ENCODE measurements at places on chromosomes 7 and 10. TPM values are rescaled to one million over a fixed set of nuclear protein-coding genes. Genes with fewer than 3 reads are reported as not detected.

DNA sequence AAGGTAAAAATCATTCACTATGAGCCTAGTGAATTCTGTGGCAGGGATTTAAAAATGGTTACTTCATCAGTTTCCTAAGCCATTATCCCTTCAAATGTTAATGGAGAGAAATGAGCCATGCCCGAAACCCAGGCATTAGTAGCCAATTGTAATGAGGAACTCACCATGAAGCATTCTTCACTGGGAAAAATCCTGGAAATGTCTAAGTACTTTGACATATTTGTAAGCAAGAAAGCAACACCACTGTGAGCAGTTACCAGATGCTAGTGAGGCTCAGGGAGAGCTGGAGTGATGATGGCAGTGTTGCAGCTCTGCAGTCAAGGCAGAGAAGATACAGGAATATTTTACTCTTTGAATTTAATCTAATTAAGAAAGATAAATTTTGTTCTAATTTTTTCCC is 220.0 kb upstream of the MBL2 start:
- no peak for DNase-seq

The EPHA1 gene
- not detected for total RNA-seq

The FAM24A gene
- total RNA-seq = not detected

The CPED1 gene
- total RNA-seq = 2.3 TPM

DNA sequence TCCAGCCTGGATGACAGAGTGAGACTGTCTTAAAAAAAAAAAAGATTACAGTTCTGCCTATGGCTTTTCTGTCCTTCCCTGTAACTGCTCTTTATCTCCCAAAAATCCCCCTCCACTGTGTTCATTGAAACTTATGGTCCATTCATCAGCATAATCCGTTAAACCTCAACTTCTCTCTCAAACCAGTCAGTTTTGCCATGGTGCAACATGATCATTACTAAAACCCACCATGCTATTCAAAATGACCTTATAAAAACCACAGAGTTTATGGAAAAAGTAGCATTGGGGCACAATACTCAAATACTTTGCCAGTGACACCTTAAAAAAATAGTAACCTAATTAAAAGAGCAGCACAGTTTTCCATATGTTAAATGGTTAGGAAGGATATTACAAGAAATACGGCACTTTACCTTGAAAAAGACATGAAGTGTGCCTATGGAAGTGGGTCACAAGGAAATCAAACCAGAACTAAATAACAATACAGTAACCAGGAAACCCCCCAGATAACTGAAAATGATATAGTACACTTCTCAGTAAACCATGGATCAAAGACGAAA is 74.0 kb upstream of the ST8SIA6 start:
- DNase-seq = no peak

DNA sequence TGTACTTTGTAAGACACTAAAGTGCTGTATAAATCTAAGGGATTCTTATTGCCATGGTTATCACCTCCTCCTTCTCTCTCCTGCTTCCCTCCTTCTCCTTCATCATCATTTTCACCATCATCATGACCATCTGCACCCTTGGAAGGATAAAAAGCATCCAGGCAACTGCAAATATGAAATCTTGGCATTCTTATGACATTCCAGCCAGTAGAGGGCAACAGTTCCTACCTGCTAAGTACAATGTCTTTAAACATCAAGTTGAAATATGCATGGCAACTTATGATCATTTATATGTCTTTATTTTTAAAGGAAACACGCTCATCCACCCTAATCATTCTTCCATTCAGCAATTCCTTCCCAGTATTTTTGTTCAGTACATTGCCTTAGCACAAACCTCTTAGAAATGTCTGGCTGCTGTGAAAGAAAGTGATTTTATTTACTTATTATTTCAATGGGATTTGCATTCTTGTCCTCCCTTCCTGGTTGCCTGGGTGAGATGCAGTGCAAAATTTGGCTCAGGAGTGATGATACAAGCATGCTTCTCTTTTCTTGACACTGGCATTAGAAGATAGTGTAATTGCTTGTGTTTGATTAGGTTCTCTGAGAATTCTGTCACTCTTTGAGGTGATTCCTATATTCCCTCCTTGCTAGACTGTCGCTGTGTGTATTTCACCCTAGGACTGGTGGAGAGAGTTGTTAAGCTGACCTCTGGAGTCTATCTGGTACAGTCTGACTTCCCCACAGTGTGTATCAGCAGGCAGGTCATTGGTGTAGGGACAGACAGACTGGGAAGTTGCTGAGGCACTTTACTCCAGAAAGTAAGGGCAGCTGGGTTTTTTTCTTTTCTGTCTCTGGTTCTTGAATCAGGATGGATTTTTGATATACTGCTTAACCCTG is 188.5 kb upstream of the BMPER start:
- peak; percentile 82 for DNase-seq

DNA sequence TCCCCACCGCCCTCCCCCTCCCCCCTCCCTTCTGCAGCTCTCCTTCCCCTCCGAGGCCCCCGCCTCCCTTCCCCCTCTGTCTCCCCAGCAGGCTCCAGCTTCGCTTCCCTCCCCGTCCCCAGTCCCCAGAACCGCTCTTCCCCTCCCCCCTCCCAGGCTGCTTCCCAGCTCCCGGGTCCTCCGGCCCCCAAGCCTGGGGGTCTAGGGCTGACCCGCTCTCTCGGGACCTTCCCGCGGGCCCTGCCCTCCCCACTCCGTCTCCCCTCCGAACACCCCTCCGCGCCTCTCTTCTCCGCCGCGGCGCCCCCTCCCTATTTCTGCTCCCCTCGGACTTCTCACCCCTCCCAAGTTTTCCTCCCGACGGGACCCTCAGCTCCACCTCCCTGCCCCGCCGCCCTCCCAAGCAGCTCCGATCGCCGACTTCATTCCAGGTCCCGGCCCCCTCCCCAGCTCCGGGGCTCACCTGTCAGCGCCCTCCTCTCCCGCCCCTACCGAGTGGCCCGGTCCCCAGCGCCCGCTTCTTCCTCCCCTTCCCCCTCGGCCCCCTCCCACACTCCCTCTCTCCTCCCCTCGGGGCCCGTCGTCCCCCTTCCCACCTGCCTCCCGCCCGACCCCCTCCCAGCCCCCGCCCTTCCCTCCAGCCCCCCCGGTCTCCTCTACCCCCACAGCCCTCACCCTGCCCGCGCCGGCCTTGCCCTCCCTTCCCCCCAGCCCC is 990 bp downstream of the ZNF467 start:
- no peak for DNase-seq

The PLA2G12B gene
- total RNA-seq = not detected

GRCh38 chr7:33742999-33743587 is 162.2 kb upstream of the BMPER start:
- no peak for DNase-seq
